ENCODE measurements at places on chromosomes 6 and 20. TPM values are rescaled to one million over a fixed set of nuclear protein-coding genes. Genes with fewer than 3 reads are reported as not detected.
A peak's percentile ranks its signal among the peaks of the same experiment; 100 is the strongest.

The PNPLA1 gene
- total RNA-seq, result 0.35 TPM

The ZNF334 gene
- 3.0 TPM for total RNA-seq

The IMPG1 gene
- not detected for total RNA-seq

The BTN1A1 gene
- not detected for total RNA-seq

The MRPS10 gene
- 24.8 TPM for total RNA-seq

The PTCRA gene
- 5.0 TPM for total RNA-seq

The ADNP gene
- 54.1 TPM for total RNA-seq

The BPI gene
- total RNA-seq, result not detected

The MTFR2 gene
- total RNA-seq, result 1.4 TPM

The MSH5 gene
- total RNA-seq, result 11.2 TPM

GRCh38 chr6:134168590-134169208, 116.3 kb upstream of the SLC2A12 start:
- peaks cover 26% of the 10 kb centered on the region for H3K4me1 ChIP-seq
- H3K4me3 ChIP-seq, result peak overlapping the region; percentile 66
- no peak for DNase-seq
- H3K36me3 ChIP-seq, result peaks cover 58% of the 10 kb centered on the region

GRCh38 chr6:131367206-131367873, 205.7 kb upstream of the ARG1 start:
- no peak for DNase-seq
- peaks cover 5% of the 10 kb centered on the region for H3K4me1 ChIP-seq
- H3K36me3 ChIP-seq, result no peaks in the 10 kb centered on the region
- H3K27me3 ChIP-seq, result no peaks in the 10 kb centered on the region

DNA sequence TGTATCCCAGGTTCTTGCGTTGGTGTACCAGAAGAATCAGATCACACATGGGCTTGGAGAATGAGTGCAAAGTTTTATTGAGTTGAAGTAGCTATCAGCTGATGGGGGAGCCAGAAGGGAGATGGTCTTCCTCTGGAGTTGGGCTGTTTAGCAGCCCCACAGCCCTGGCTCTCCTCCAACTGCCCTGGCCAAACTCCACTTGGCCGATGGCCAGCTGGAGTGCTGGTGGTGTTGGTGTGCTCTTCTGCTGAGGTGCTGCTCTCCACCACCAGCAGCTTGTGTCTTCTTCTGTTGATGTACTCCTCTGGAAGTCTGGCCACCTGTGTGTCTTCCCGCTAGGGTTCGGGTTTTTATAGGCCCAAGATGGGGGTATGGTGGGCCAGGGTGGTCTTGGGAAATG, 172.8 kb downstream of the TINAG start:
- no peaks in the 10 kb centered on the region for H3K27me3 ChIP-seq
- H3K27ac ChIP-seq, result no peak overlapping the region
- no peak for DNase-seq
- H3K36me3 ChIP-seq, result no peaks in the 10 kb centered on the region

GRCh38 chr20:24768201-24768636, 180.8 kb upstream of the CST7 start:
- DNase-seq, result no peak
- no peaks in the 10 kb centered on the region for H3K36me3 ChIP-seq
- H3K4me1 ChIP-seq, result no peaks in the 10 kb centered on the region
- H3K27me3 ChIP-seq, result no peaks in the 10 kb centered on the region
- no peak overlapping the region for H3K4me3 ChIP-seq
- H3K27ac ChIP-seq, result no peak overlapping the region

GRCh38 chr6:4670290-4670689, 105.9 kb upstream of the CDYL start:
- no peaks in the 10 kb centered on the region for H3K4me1 ChIP-seq
- H3K4me3 ChIP-seq, result no peak overlapping the region
- H3K27ac ChIP-seq, result no peak overlapping the region
- H3K36me3 ChIP-seq, result no peaks in the 10 kb centered on the region

DNA sequence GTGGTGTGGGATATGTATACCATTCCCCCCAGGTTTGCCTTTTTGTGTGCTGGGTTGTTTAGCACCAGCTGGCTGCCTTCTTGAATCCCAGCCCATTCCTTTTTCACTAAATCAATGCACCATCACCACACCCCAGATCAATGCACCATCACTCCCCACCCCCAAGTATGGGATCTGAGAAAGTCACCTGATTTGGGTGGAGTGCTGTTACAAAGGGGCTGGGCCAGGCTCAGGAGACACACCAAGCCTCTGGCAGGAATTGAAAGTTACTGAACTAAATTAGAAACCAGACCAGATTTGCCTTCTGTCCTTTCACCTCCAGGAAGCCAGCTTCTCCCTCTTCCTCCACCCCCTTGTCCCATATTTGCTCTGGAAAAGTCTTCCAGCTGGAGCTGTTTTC, 19.6 kb upstream of the PKHD1 start:
- H3K27me3 ChIP-seq, result no peaks in the 10 kb centered on the region
- H3K27ac ChIP-seq, result no peak overlapping the region
- H3K36me3 ChIP-seq, result no peaks in the 10 kb centered on the region

DNA sequence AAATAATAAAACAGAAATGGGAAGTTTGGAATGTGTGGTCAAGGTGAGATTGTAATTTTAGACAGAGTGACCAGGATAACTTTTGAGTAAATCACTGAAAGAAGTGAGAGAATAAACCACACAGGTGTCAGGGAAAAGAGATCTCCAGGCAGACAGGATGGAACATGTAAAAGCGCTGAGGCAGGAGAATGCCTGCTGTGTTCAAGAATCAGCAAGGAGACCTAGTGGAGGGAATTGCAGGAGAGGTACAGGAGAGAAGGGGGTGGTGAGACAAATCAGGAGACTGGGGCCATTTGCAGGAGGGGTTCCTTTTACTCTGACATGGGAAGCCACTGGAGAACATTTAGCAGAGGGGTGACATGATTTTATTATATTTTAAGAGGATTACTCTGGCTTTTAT, 456.7 kb downstream of the NKAIN2 start:
- H3K36me3 ChIP-seq, result no peaks in the 10 kb centered on the region
- H3K27me3 ChIP-seq, result no peaks in the 10 kb centered on the region
- H3K27ac ChIP-seq, result no peak overlapping the region

GRCh38 chr20:18973529-18974173, 160.1 kb downstream of the SCP2D1 start:
- H3K4me3 ChIP-seq, result no peak overlapping the region
- no peak for DNase-seq
- H3K27me3 ChIP-seq, result no peaks in the 10 kb centered on the region
- H3K27ac ChIP-seq, result no peak overlapping the region

DNA sequence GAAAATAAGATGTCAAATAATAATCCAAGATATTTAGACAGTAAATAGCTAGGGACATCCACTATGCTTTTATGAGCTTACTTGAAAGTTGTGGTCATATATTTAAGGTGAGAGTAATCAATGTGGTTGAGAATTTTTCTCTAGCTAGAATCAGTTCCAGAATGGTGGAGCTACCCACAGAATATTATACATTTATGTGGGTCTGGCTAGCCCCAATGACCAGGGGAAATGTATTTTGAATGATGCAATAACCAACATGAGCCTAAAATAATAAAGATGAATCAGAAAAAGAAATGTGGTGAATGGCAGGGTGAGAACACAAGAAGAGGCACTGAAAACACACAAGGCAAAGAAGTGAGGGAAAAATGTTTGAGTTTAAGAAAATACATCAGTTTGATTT, 325.7 kb downstream of the TBC1D32 start:
- H3K4me1 ChIP-seq, result no peaks in the 10 kb centered on the region
- DNase-seq, result no peak
- no peaks in the 10 kb centered on the region for H3K36me3 ChIP-seq
- no peak overlapping the region for H3K4me3 ChIP-seq
- no peak overlapping the region for H3K27ac ChIP-seq

GRCh38 chr6:133092771-133093170, 148.4 kb upstream of the EYA4 start:
- no peak overlapping the region for H3K27ac ChIP-seq
- no peaks in the 10 kb centered on the region for H3K27me3 ChIP-seq
- no peak for DNase-seq
- no peaks in the 10 kb centered on the region for H3K36me3 ChIP-seq

GRCh38 chr20:4476903-4477500, 244.7 kb upstream of the PRND start:
- no peaks in the 10 kb centered on the region for H3K36me3 ChIP-seq
- no peak overlapping the region for H3K27ac ChIP-seq
- H3K4me1 ChIP-seq, result no peaks in the 10 kb centered on the region
- H3K4me3 ChIP-seq, result no peak overlapping the region
- no peak for DNase-seq
- no peaks in the 10 kb centered on the region for H3K27me3 ChIP-seq

DNA sequence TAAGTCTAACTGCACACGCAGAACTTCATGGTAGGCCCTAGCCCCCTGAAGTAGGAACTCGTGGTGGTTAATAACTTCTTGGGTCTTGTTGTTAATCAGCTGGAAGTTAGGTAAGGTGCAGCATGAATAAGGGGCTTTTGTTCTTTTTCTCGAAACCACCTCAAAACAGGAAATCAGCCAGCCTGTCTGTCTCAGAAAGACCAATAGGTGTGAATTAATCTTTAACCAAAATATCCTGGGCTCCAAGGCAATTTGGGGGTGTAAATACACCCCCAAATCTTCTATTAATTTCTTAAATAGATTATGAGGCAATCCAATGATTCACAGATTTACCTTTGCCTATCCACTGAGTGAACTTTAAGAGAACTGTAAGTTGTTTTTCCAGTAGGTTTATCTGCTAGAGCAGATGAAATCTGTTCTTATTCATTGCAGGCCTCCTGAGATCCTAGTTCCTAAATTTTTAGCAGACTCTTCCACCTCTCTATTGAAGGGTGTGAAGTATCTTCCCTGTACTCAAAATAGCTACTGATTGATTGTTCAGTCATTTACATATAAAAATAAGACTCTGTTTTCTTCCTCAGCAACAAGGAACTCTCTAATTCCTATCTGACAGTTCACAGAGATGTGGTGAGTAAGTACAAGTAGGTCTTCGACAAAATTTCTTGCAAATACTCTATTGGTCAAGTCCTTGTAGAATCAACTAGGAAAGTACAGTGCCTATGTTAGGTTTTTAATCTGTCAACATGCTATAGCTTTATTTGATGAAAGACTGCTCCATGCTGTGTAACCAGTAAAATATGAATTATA, 427.1 kb upstream of the NOX3 start:
- H3K27me3 ChIP-seq, result no peaks in the 10 kb centered on the region
- H3K4me1 ChIP-seq, result peaks cover 4% of the 10 kb centered on the region
- DNase-seq, result no peak
- H3K36me3 ChIP-seq, result no peaks in the 10 kb centered on the region

DNA sequence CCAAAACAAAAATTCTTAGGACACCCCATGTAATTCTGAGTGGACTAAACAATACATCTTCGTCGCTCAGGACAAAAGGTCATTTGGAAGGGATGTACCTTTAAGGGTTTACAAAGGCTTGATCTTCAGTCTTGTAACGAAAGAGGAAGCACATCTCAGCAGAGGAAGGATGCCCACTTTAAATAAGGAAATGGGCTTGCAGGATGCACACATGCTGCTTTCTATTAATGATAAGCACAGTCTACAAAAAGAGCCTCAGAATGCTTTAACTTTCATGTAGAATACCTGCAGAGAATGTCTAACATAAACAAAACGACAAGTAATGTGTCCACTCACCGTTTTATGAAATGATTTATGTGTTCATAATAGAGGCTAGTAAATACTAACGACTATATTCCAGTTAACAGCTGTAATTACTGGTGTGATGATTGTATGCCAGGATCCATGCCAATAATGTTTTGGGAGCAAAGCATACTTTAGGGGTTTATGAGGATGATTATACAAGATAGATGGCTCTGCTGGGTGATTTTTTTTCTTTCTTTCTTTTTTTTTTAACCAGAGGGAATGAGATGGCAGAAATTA, 216.9 kb downstream of the GMDS start:
- no peaks in the 10 kb centered on the region for H3K4me1 ChIP-seq
- H3K4me3 ChIP-seq, result no peak overlapping the region
- H3K27ac ChIP-seq, result no peak overlapping the region

DNA sequence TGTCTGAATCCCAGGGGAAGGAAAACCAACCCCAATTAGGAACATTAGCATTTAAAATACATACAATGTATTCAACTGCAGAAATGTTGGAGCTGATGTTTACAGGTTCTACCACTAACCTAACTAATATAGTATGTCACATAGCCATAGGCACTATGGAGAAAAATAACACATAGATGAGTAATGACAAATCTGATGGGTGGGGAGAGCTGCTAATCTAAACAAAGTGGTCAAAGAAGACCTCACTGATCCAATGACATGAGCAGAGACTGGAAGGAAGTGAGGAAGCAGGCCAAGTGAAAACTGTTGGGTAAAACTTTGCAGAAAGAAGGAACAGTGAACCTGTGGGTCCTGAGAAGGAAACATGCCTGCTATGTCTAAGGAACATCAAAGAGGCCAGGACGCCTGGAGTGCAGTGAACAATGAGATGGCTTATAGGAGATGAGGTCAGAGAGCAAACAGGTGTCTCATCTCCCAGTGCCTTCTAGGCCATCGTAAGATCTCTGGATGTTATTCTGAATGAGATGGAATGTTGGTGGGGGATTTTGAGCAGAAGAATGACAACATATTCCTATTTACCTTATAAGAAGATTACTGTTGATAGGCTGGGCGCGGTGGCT, 135.7 kb downstream of the ALDH8A1 start:
- H3K4me3 ChIP-seq, result no peak overlapping the region
- H3K4me1 ChIP-seq, result no peaks in the 10 kb centered on the region
- H3K27ac ChIP-seq, result no peak overlapping the region
- no peaks in the 10 kb centered on the region for H3K27me3 ChIP-seq

Data from upper lobe of right lung (tissue), 1 donor.